ENCODE measurements at places on chromosomes 3 and 15. TPM values are rescaled to one million over a fixed set of nuclear protein-coding genes. Genes with fewer than 3 reads are reported as not detected.

The APOD gene
- 0.87 TPM for total RNA-seq

The PXK gene
- 48.7 TPM for total RNA-seq

The TRIM42 gene
- not detected for total RNA-seq

DNA sequence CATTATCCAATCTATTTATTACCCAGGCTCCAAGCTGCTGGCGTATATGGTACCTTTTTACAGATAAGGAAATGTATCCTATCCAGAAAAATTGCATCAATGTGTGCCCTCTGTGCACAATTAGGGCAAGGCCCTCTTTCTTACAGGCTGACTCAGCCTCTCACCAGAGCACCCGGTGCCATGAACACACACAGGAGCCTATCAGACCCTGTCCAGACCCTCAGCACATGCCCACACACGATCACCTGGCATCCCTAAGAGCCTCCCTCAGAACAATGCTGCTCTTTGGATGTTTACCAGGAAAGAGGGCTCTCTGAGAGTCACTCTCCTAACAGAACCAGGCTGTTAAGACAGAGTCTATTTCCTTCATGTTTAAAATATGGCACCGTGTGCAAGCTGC, 460.0 kb upstream of the TBL1XR1 start:
- DNase-seq, result no peak

DNA sequence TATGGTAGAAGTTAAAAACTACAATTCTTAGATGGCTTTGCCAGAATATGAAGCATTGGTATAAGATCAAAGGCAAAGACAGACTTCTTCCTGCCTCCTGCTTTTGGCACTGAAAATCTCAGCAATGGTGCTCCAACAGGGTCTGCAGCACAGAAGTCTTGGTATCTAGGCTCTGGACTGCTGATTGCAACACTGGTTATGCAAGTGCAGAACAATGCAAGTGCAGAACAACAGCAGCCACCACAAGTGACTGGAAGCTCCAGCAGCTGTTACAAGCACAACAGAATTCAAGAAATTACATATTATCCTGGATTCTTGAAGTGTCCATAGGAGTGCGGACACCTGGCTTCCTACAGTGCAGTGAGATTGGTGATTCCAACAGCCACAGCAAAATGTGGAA, 33.7 kb downstream of the ZBTB20 start:
- no peak for DNase-seq

- no peak for DNase-seq
Observed at GRCh38 chr3:36743826-36744225, 20.5 kb downstream of the DCLK3 start.
